ENCODE measurements at places on chromosomes 7 and 10. TPM values are rescaled to one million over a fixed set of nuclear protein-coding genes. Genes with fewer than 3 reads are reported as not detected.

Gene PDLIM1
- total RNA-seq, result 150 TPM

Gene PNLIPRP3
- not detected for total RNA-seq

Gene TMEM130
- 2.0 TPM for total RNA-seq

Gene FAM131B
- 1.3 TPM for total RNA-seq

Gene GDF10
- total RNA-seq, result 25.7 TPM

Gene AIMP2
- 28.7 TPM for total RNA-seq

Gene OR9A2
- total RNA-seq, result not detected

Gene PRTFDC1
- total RNA-seq, result 1.1 TPM

Gene MRPL32
- 31.2 TPM for total RNA-seq

Gene DEPP1
- total RNA-seq, result 936 TPM

Gene EPDR1
- total RNA-seq, result 45.7 TPM

All from tibial nerve (tissue), 4 donors.